Activated T-helper 1 cell treated with anti-CD3 and anti-CD28 coated beads, Interleukin-2, amount 50 U/mL, for 16 hours (primary cell): ENCODE measurements at places on chromosomes 4 and X.

DNA sequence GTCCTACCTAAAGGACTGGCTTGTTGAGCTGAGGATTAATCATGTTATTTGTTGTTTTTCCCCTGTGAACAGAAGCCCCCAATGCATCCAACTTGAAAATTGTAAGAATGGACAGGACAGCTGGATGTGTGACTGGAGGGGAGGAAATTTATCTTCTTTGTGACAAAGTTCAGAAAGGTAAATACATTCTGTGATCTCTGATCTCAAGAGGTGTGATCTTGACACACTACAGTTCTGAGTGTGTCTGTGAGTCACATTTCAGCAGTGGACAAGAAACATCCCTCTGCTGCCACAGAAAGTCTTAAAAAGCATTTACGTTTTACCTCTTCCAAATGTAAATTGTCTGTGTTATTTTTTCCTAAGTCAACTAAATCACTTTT is 79.3 kb downstream of the NFKB1 start:
- no peak for DNase-seq

DNA sequence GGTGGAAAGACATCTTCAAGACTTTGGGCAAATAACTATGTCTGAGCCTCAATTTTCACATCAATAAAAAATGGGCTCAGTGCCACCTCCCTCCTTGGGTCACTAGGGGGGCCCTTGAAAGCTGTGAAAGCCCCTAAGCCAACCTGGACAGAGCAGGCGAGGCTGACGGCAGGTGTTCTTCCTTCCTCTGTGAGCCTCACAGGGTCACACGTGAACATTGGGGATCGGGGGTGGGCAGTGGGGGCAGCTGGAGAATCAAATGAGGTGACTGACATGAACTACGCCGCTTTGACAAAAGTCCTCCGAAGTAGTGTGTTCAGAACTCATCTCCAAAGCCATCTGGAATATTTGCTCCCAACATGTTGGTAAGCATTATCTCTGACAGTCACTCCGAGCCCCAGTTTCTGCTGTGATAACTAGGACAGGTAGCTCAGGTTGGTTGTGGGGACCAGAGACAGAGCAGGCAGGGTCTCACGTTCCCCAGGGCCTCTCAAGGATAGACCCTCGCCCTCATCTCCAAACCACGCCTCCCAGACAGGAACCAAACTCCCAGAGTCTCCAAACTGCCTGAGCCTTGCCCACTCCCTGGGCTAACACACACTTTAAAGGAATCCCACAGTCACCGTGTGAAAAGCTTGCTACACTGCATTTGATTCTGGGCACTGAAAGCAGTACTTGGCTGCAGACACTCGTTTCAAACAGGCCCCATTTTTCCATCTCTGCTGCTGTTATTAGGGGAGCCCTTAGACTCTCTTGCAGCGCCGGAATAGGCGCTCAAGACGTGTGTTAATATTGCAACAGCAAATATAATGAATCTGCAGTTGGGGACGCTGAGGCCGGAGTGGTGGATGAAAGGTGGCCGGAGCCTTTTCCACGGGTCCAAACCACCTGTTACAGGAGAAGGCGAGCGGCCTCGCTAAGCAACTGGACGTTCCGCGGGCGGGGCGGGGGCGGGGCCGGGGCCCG is 717 bp upstream of the WFS1 start:
- no peak for DNase-seq

GRCh38 chrX:84690228-84690627 is 188.0 kb upstream of the HDX start:
- DNase-seq, result no peak

DNA sequence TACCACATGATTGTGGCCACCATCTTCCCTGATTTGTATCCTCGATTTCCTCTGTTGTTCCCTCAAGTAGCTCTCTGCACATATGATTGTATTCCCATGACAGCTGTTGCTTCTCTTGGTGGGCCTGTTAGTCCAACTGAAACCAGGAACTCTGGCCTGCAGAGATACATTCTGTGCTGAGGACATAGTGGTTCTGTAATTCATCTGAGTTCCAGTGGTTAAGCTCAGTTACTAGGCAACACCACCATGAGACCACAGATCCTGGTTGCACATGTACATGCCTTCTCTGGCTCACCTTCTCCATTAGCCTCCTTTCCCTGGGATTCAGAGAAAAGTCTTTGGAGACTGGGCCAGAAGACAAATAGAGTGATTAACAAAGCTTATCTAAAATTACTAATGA is 172.1 kb upstream of the SLC7A11 start:
- no peak for DNase-seq

GRCh38 chrX:130575831-130576389 is 174.1 kb downstream of the RBMX2 start:
- no peak for DNase-seq

- no peak for DNase-seq
These were observed 77.3 kb upstream of the MSX1 start for GRCh38 chr4:4781936-4782707.

GRCh38 chrX:146967306-146967705 is 152.8 kb upstream of the CXorf51A start:
- no peak for DNase-seq

GRCh38 chrX:130136496-130136895 is 26.2 kb upstream of the ELF4 start:
- DNase-seq, result no peak

GRCh38 chr4:52907510-52907909 is 45.4 kb downstream of the RASL11B start:
- no peak for DNase-seq

- no peak for DNase-seq
These were observed 8.4 kb upstream of the APLN start for GRCh38 chrX:129663171-129663570.

DNA sequence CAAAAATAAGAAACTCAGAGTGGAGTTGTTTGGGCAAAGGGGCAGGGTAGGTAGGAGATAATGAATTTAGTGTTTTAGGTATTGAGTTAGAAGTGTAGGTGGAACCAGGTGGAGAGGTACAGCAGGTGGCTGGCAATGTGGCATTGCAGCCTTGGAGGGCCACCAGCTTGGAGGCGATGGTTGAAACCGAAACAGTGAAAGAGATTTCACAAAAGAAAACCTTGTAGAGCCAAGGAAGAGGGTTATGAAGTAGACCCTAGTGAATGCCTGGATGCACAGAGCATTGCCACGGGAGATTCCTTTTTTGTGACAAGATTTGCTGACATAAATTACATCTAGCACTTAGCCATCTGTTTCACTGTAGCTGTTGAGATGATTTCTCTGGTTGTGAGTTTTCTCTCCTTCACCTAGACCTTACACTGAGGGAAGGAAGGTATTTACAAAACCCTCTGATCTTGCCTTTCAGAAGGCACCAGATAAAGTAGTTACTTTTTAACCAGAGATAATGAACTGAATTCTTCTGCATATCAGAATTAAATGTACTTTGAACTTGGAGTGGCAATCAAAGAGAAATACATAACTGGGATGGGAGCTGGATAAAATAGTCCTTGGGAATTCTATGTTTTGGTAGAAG is 104.1 kb upstream of the CASK start:
- DNase-seq, result no peak

DNA sequence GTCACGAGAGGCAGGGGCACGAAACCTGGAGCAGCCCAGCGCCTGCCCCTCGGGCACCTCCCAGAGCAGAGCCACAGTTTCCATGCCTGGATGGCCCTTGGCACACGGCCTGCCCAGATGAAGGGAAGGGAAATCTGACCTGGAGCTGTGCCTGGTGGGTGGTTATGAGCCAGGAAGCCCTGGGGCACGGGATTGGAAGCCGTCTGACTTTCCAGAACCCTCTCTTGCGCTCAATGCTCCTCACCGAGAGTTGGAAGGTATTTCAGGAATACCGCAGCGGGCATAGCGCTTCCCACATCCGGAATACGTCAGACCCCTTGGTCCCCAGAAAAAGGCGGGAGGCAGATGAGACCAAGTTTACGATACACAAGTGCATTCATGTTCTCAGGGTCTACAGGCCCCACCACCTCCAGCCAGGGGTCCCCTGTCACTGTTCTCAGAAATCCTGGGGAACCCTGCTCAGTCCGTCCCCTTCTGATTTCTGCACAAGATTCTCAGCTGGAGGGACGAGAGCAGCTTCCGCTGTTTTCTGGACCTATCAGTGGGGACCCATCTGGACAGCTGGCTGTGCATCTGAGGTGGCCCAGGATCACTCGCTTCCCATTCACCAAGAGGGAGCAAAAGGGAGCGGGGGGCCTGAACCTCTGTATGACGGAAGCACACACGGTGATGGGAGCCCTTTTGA is 172.9 kb downstream of the AFAP1 start:
- no peak for DNase-seq

- DNase-seq, result no peak
These were observed 1.4 kb upstream of the ZFX start for GRCh38 chrX:24148121-24148520.

DNA sequence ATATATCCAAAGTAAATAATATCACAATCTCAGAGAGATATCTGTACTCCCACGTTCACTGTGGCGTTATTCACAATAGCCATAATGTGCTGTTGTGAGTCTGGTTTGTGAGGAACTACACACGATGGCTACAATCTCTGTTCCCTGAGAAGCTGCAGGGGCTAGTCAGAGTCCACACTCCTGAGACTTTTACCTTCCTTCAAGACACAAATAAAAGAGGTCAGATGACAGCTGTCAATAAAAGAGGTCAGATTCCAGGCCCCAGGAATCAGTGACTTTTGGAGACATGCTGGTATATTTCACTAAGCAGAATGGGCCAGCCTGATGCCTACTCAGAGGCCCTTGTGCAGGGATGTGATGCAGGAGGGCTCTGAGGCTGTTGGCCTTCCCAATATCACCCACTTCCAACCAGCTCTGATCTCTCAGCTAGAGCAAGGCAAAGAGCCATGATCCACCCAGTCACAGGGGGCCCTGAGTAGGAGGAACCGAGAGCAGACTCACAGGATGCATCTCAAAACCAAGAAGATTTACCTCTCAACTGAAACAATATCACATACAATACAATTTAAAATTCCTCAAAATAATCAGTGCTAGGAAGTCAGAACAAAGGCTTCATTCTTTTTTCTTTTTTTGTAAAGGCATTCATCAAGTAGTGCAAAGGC is 13.8 kb downstream of the FRYL start:
- no peak for DNase-seq

DNA sequence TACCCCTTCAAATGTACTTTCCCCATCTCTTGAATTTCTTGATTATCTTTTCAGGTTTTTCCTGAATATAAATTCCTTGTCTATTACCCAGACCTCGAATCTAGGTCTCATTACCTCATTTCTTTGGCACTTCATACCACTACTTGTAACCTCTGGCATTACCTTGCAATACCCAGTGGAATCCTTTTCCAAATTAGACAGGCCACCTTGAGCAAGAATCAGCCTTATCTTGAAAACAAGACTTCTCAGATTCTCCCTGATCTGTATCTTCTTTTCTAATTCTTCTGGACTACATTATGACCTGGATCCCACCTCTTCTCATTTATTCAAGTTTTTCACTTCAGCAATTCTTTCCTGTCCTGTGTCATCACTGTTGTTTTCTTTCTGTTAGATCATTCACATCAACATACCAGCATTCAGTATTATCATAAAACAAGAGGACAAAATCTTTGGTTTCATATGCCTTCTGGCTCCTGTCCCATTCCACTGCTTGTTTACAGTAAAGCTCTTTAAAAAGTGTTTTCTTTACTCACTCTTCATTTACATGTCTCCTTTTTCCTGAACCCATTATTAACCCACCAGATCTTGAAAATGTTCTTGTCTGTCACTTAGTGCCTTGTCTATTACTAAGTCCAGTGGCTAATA is 275.6 kb upstream of the HS3ST1 start:
- no peak for DNase-seq

GRCh38 chr4:6153874-6154273 is 46.5 kb downstream of the JAKMIP1 start:
- no peak for DNase-seq

DNA sequence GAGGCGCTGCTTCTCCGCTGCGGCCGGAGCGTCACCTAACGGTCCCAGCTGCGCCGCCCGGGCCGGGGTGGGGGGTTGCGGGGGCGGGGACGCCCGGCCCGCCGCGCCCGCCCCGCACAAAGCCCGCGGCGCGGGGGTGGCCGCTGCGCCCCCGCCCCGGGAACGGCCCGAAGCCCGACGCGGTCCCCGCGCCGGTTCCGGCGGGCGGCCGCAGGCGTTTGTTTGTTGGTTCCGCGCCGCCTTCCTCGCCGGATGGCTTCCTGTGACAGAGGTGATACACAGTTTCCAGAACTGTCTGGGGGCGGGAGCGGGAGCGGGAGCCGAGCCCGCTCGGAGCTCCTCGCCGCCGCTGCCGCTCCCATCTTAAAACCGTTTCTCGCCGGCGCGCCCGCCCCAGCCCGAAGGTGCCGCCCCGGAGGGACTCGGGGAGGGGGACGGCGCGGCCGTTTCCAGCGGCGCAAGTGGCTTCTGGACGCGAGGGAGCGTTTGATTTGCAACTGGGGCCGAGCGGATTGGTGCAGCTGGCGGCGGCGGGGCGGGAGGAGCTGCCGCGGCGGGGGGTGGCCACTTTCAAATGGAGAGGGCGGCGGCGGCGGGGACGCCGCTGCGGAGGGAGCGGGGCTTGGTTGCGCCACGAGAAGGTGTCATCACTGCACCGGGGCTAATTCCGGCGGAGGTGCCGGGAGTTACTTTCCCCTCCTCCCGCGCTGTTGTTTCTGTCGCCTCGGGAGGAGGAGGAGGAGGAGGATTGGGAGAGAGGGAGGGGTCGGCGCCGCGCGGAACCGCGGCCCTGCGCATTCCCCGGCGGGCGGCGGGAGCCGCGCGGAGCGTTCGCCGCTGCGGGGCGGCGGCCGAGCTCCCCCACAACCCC is 2.3 kb downstream of the JADE1 start:
- peak; percentile 69 for DNase-seq

DNA sequence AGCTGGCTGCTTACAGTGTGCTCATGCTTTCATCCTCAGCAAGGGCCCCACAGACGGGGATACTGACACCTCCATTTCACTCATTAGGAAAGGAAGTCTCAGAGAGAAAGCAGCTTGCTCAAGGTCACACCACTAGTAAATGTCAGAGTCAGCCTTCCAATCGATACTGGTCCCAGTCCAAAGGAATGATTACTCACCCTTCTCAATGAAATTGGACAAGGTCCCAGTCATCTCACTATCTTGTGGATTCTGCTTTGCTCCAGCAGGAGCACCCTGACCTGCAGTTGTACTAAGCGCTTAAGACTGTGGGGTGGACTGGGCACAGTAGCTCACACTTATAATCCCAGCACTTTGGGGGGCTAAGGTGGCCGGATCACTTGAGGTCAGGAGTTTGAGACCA is 132.2 kb upstream of the SLC34A2 start:
- no peak for DNase-seq

GRCh38 chr4:136036744-136037143 is 1495.5 kb downstream of the PCDH18 start:
- DNase-seq, result no peak

- no peak for DNase-seq
These were observed 19.9 kb downstream of the DHX15 start for GRCh38 chr4:24564488-24564887.

GRCh38 chr4:101938836-101939235 is 148.3 kb downstream of the BANK1 start:
- no peak for DNase-seq

- DNase-seq, result no peak
These were observed 135.8 kb downstream of the HS6ST2 start for GRCh38 chrX:132822634-132823012.

DNA sequence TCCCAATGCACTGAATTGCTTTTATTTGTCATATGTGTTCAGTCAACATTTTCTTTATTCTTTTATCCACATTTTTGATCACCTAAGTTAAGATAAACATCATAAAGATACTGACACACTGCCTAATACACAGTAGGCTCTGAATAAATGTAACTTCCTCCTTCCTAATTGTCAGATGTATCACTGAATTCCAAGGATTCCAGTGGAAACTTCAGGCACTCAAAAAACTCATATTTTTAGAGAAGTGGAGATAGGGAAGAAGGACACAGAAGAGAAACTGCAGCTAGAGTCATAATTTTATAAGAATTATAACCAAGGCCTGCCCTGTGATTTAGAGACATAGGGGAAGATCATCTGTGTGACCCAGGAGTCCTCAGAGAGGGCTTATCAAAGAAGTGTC is 753.3 kb downstream of the ADGRL3 start:
- no peak for DNase-seq
